ENCODE measurements at places on chromosomes 3 and 15. TPM values are rescaled to one million over a fixed set of nuclear protein-coding genes. Genes with fewer than 3 reads are reported as not detected.

GRCh38 chr3:134445636-134446035 lies 40.1 kb downstream of the ANAPC13 start:
- DNase-seq: peak; percentile 46

DNA sequence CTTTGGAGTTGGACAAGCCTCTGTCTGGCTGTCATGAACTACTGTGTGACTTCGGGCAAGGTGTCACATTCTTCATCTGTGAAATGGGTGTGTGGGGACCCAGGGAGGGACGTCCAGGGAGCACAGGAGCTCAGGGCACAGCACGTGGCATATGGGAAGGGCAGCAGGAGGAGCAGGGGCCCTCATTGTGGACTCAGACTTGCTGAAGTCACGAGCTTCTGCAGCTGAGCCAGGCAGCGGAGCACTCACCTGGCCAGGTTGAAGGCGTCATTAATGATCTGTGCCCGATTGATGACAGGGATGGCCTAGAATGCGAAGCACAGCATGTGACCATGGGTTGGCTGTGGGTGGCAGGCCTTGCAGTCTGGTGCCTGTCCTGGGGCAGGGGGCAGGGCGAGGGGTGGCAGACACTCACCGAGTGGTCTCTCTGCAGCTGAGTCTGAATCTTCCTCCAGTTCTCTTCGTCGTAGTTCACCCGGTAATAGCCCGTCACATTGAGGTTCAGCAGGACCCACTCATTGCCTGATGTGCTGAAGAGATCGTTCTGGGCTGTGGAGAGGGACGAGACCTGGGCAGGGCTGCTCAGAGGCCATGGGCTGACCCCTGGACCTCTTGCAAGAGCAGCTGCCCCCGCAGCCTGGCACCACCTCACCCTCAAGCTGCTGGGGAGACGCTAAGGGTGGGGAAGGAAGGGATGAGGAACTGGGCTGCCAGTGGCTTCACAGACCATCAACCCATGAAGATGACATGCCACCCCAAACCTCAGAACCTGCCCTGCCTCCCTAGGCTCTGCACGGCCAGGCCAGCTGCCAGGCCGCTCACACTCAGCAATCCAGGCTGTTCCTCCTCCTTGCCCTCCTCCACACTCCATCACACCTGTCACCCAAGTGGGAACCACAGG lies 15.4 kb downstream of the ANPEP start:
- DNase-seq: no peak

DNA sequence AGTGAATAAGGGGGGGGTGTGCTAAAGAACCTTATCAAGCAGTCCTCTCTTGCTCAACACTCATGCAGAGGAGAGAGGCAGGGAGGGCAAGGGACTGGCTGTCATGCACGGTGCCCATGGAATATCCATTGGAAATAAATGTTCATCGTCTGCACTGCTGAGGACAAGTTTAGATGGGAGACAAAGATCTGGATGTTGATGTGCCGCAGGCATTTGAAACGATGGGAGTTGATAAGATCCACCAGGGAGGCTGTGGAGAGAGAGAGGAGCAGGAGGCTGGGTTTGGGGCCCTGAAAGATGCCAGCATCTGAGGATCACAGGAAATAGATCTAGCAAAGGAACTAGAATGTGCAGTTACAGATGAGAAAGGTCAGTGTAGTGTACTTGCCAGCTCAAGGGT lies 76.2 kb downstream of the CEP63 start:
- no peak for DNase-seq

DNA sequence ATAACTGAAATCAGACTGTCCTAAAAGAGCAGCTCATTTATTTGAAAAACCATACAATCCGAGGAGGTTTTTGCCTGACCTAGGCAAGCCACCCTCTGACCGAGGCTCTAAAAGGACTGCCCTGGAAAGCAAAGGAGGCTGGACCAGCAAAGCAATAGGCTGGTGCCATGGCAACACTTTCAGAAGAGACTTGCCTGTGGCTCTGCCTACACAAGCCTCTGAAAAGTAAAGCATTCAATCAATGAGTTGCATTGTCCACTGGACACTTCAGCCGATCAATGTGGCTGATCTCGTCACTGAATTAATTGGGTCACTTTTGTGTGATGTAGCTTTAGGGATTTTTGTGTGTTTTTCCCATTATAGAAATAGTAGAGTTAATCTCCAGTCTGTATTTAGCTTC lies 99.1 kb upstream of the SEMA6D start:
- DNase-seq: no peak

GRCh38 chr3:42228796-42229195 lies 37.2 kb downstream of the CCK start:
- peak; percentile 37 for DNase-seq

GRCh38 chr3:172148241-172148640 lies 108.9 kb downstream of the FNDC3B start:
- DNase-seq: no peak

Gene FRMD5
- 1.7 TPM for total RNA-seq

Gene GRAMD2A
- total RNA-seq: not detected
